Activated naive CD4-positive, alpha-beta T cell treated with anti-CD3 and anti-CD28 coated beads, Interleukin-2, amount 50 U/mL, for 72 hours (primary cell): ENCODE measurements at places on chromosomes 11 and 22. TPM values are rescaled to one million over a fixed set of nuclear protein-coding genes. Genes with fewer than 3 reads are reported as not detected.

Gene TPBGL
- 0.68 TPM for total RNA-seq

DNA sequence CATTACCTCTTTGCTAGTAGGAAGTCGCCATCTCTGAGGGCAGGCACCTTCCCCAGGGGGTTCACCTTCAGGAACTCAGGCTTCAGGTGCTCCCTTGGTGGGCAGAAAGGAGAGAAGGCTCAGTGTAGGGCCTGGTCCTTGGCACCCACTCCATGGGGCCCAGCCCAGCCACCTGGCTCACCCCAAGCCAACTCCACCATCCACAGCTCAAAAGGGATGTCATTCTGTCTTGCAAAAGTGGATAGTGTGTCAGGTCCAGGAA, 2.7 kb upstream of the GSTT4 start:
- DNase-seq = no peak

DNA sequence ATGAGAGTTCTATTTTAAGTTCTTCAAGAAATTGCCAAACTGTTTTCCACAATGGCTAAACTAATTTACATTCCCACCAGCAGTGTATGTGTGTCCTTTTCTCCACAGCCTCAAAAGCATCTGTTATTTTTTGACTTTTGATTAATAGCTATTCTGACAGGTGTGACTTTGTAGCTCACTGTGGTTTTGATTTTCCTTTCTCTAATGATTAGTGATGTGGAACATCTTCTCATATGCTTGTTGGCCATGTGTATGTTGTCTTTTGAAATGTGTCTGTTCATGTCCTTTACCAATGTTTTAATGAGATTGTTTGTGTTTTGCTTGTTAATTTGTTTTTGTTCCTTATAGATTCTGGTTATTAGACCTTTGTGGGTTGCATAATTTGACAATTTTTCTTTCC, 18.0 kb upstream of the RAB38 start:
- no peak for DNase-seq

GRCh38 chr11:34928268-34928959, 12.0 kb downstream of the PDHX start:
- DNase-seq = no peak

DNA sequence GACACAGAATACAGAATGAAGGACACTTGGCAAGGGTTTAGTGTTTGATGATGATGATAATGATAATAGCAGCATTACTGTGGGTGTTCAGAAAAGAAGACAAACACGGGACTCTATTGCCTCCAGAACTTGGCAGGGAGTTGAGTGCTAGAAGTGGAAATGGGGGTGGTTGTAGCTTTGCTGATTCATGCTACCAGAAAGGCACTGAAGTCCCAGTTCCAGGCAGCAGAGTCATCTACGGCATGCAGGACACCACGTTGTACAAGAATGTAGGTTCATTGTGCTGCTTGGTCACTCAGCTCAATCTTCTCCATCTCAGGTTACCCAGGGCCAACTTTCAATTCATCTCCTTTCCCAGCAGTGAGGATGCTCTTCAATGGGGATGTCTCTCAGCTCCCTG, 115.7 kb downstream of the NTM start:
- no peak for DNase-seq

DNA sequence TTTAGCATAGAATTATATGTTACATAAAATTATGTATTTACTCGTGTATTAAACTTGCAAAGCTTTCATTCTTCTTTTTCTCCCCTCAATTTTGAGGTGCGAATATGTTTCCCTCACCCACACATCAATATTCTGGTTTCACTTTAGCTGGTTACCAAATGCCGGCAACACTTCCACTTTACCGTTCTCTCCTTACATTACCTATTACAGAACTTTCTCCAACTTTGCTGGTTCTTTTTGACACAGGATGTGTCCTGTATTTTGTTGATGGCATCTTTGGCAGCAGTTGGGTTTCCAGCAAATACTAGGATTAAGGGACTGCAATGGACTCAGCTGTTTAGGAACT, 84.9 kb downstream of the PRR5L start:
- DNase-seq = no peak

- DNase-seq = no peak
Measured at GRCh38 chr22:19471572-19471971, 7.4 kb downstream of the UFD1 start.

GRCh38 chr11:68741463-68741862, 9.9 kb downstream of the TESMIN start:
- no peak for DNase-seq

GRCh38 chr11:94855666-94856065, 87.5 kb downstream of the AMOTL1 start:
- DNase-seq = no peak

GRCh38 chr11:69371731-69372588, 78.0 kb downstream of the MYEOV start:
- DNase-seq = peak; percentile 38

GRCh38 chr11:87142594-87142993, 104.9 kb downstream of the TMEM135 start:
- no peak for DNase-seq

GRCh38 chr11:94149431-94150017, 20.9 kb downstream of the PANX1 start:
- no peak for DNase-seq

DNA sequence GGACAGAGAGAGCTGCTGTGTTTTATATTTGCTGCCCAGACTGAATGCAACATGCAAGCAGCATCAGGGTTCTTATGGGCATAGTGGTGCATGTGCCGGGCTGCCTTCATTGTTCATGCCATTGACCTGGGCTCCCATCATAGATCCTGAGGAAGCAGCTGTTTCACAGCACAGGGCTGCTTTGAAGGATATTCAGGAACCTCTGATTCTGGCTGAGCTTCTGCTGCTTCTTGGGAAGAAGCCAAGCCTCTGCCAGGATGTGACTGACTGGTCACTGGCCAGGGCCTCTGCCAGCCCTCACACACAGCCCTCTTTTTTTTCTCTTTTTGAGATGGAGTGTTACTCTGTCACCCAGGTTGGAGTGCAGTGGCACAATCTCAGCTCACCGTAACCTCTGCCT, 43.3 kb downstream of the CYB5R2 start:
- DNase-seq = no peak

GRCh38 chr11:113991718-113992458, 17.0 kb downstream of the HTR3A start:
- DNase-seq = no peak

DNA sequence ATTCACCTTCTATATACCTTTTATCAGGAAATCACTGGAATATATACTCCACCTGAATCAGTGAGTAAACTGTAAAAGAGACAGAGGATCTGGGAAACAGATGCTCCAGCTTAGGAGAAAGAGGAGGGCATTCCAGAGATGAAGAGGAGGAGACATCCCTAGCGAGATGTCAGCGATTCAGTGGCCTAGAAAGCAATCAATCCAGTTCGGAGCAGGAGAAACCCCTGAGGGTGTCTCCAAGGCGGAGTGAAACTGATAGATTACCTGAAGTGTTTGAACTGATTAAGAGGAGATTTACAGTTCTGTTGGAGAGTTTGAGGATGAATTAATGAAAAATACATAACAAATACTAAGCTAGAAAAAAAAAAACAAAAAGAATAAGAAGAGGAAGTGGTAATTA, 24.5 kb upstream of the TNRC6B start:
- no peak for DNase-seq

Gene RPS13
- 1,379 TPM for total RNA-seq

- DNase-seq = no peak
Measured at GRCh38 chr22:49880281-49880680, 26.6 kb downstream of the ZBED4 start.

DNA sequence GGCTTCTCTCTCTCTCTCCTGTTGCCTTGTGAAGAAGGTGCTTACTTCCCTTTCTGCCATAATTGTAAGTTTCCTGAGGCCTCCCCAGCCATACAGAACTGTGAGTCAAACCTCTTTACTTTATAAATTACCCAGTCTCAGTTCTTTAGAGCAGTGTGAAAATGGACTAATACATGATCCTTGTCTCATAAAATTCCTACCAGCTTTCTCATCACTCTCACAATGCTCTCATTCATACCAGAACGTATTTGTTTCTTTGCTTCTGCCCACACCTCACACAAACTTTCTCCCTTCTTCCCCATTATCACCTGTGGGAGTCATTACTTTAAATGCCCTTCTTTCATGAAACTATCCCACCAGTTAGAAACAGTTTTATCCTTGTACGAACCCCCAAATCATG, 62.7 kb upstream of the ARHGAP42 start:
- DNase-seq = no peak

- DNase-seq = no peak
Measured at GRCh38 chr11:108524422-108524821, 26.2 kb upstream of the POGLUT3 start.

Gene CARNS1
- total RNA-seq = 1.4 TPM

DNA sequence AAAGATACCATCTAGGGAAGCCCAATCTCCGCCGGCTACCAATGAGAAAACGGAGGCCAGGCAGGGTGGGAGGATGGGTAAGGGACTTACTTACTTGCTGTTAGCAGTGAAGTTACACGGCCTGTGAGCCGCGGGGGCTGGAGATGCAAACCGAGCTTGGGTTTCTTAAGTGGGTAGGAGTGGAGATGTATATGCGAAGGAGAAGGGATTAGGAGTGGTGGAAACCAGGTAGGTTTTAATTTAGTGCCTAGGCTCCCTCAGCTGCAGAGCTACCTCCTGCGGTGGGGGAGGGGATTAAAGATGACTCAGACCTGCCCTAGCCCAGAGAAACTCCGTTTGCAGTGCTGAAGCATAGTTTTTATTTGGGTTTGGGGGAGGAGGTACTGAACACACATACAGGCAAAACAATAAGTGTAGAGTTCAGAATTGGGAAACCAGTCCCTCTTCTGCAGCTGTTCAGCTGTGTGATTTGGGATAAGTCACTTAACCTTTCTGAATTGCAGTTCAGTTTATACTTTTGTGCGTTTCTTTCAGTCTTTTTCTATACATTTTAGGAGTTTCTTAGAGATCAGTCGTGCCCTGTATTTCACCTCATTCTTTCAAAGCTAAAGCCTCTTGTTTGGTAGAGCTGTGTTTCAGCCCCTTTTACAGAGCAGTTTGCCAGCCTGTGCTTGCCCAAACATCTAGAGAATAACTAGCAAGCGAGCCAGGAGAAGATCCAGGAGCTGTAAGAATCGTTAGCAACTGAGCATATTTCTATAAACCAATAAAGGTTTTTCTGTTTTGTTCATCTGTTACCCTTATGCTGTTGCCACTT, 596 bp upstream of the TNRC6B start:
- DNase-seq = peak; percentile 74

- DNase-seq = no peak
Measured at GRCh38 chr11:97309291-97309690, 919.5 kb downstream of the JRKL start.

GRCh38 chr11:79482800-79483199, 42.0 kb upstream of the TENM4 start:
- no peak for DNase-seq

Gene OR8A1
- total RNA-seq = not detected

- no peak for DNase-seq
Measured at GRCh38 chr11:28529540-28530410, 421.6 kb downstream of the METTL15 start.

- no peak for DNase-seq
Measured at GRCh38 chr11:100641456-100641855, 45.6 kb upstream of the ARHGAP42 start.

GRCh38 chr11:47328449-47329390, 23.8 kb downstream of the MYBPC3 start:
- no peak for DNase-seq

GRCh38 chr11:115166820-115167219, 337.4 kb downstream of the CADM1 start:
- DNase-seq = no peak

GRCh38 chr22:39655004-39655579, 84.5 kb downstream of the CACNA1I start:
- DNase-seq = no peak

GRCh38 chr22:37905534-37906363, at the start of gene MICALL1:
MICALL1 (plus strand) TSS chr22:37906297; CDS start chr22:37906423, 126 bp downstream.
- DNase-seq = peak; percentile 65

DNA sequence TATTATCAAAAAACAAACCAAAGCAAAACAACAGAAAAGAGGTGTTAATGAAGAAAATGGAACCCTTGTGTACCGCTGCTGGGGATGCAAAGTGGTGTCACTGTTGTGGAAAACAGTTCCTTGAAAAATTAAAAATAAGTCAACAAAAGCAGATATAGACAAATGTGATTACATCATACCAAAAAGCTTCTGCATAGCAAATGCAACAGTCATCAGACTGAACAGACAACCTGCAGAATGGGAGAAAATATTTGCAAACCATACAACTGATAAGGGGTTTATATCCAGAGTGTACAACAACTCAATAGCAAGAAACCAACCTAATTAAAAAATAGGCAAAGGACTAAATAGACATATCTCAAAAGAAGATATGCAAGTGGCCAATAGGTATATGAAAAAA, 22.9 kb upstream of the CARS1 start:
- DNase-seq = no peak

Gene APOL4
- total RNA-seq = 0.14 TPM

Gene SPI1
- not detected for total RNA-seq

Gene PDE3B
- 42.5 TPM for total RNA-seq

DNA sequence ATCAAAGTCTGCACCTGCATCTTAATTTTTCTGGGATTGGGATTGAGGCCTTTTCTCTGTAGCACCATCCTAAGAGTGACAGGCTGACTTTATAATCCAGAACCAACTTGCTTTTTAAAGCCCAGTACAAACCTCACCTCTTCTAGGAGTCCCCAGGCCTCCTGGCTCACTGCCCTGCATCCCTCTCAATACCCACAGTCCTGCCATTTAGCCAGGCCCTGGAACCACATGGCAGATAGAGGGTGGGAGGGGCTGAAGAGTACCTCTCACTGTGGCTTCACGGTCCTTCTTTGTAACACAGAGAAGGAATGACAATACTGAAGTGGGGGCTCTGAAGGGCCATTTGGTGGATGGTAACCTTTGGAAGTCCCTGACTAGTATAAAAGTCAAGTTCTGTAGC, 63.5 kb upstream of the PHOX2A start:
- DNase-seq = no peak

DNA sequence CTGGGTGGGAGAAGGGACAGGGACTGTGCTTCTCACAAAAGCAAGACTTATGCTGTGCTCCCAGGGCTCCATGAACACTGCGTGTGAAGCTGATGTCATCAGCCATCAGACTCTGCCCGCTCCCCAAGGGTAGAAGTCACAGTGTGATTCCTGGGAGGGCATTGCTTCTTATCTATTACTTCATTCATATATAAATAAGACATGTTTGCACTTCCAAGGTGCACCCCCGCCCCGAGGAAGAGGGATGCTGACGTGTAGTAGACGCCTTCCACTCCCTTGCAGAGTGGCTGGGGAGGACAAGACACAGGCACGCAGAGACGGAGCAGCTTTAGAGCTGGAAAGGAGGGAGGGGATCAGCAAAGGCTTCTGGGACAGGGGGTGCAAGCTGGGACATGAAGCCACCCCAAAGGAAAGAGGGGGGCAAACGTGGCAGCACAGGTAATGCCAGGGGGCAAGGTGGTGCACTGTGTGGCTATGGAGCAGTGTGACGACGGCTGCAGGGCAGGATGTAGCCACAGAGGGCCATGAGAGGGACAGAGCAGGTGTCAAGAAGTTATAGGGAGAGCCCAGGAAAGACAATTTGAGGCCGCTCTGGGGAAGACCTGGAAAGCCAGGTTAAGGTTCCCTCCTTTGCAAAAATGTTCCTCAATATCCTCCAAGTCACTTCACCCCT, 558.5 kb downstream of the MN1 start:
- no peak for DNase-seq
